Smooth muscle cell of the pulmonary artery (primary cell): ENCODE measurements at places on chromosomes 7 and 10. TPM values are rescaled to one million over a fixed set of nuclear protein-coding genes. Genes with fewer than 3 reads are reported as not detected.

ZNF33A gene
- 13.2 and 15.2 TPM in 2 replicates for total RNA-seq

SRRM3 gene
- total RNA-seq = 0.03 and 0.26 TPM in 2 replicates

SFMBT2 gene
- 0.52 and 0.86 TPM in 2 replicates for total RNA-seq

GARIN1A gene
- 1.3 and 1.4 TPM in 2 replicates for total RNA-seq

MBL2 gene
- not detected in 2 replicates for total RNA-seq

GPR26 gene
- total RNA-seq = not detected in 2 replicates

OR2A7 gene
- 0.07 and 0.40 TPM in 2 replicates for total RNA-seq

MSMB gene
- not detected in 2 replicates for total RNA-seq

NAT16 gene
- total RNA-seq = not detected in 2 replicates

CALML5 gene
- total RNA-seq = not detected in 2 replicates

TFR2 gene
- total RNA-seq = 1.9 and 2.2 TPM in 2 replicates

NRG3 gene
- total RNA-seq = not detected in 2 replicates

AKR1B1 gene
- total RNA-seq = 46.7 and 87.0 TPM in 2 replicates

SLC16A9 gene
- total RNA-seq = 2.5 and 15.1 TPM in 2 replicates

MAT1A gene
- total RNA-seq = not detected in 2 replicates

AGAP5 gene
- total RNA-seq = 4.0 and 4.8 TPM in 2 replicates

AOAH gene
- total RNA-seq = not detected in 2 replicates

TMEM225B gene
- 0.52 and 1.1 TPM in 2 replicates for total RNA-seq

ZNF12 gene
- 19.5 and 21.0 TPM in 2 replicates for total RNA-seq

C7orf33 gene
- not detected in 2 replicates for total RNA-seq

SERPINE1 gene
- total RNA-seq = 1,589 and 2,809 TPM in 2 replicates
